ENCODE measurements at places on chromosomes 11 and 22. TPM values are rescaled to one million over a fixed set of nuclear protein-coding genes. Genes with fewer than 3 reads are reported as not detected.

DNA sequence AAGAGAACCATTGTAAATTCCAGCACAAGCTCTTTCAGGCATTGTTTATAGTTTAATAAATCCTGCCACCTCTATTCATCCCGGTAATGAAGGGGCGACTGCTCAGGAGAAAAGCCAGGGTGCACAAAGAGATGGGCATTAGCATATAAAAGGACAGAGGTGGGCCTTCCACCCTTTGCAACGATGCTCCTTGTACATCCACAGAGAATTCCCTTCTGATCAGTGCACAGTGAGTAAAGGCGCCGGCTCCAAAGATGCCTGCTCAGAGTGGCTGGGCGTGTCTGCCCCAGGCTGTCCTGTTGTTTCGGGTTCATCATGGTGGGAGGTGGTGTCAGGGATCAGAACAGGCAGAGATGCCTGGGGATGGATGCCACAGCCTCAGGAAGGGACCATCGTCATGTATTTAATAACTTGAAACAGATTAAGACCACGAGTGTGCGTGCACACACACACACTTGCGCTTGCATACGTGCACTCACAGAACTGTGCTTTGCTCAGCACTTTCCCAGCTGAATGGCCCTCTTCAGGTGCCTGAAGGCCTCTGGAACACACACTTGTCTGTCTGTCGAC lies 305.0 kb downstream of the TBC1D22A start:
- DNase-seq, result no peak

DNA sequence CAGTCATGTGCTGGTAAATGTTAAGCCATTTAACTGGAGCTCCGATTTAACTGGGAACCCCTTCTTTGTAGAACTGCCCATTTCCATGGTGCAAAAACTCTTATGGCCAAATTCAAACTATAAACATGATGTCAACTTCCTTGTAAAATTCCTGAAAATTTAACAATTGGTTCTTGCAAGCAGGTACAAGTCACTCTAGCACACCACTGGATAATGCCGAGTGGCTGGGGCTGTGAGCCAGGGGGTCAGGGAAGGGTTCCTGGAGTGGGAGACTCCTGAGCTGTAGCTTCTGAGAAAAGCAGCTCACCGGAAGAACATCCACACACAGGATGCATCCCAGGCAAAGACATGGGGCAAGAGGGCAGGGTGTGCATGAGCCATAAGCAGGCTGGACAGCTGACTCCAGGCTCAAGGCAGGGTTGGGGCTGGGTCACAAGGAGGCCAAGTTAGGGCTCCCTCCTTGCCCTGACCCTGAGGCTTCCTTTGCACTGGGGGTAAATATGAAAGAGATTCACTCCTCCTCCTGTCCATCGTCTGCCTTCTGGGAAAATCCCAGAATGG lies 18.2 kb downstream of the P2RY2 start:
- no peak for DNase-seq

- no peak for DNase-seq
Measured at GRCh38 chr11:22432291-22433093, 94.3 kb downstream of the SLC17A6 start.

DNA sequence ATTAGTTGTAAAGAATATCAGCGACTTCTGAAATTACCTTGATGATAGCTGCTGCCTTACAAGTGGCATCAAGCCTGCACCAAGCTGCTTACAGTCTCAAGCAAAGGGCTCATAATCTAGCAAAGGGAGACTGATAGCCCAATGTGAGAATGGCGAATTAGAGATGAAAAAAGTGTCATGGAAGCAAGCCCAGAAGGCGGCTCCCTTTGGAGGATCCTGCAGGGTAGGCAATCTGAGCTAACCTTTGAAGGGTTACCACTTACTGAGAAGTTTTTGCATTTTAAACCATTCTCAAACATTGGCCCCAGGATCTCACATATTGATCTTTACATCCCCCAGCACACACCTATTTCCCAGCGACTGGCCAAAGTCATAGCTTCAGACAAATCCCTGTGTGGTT lies 18.5 kb downstream of the GAB2 start:
- DNase-seq, result no peak

DNA sequence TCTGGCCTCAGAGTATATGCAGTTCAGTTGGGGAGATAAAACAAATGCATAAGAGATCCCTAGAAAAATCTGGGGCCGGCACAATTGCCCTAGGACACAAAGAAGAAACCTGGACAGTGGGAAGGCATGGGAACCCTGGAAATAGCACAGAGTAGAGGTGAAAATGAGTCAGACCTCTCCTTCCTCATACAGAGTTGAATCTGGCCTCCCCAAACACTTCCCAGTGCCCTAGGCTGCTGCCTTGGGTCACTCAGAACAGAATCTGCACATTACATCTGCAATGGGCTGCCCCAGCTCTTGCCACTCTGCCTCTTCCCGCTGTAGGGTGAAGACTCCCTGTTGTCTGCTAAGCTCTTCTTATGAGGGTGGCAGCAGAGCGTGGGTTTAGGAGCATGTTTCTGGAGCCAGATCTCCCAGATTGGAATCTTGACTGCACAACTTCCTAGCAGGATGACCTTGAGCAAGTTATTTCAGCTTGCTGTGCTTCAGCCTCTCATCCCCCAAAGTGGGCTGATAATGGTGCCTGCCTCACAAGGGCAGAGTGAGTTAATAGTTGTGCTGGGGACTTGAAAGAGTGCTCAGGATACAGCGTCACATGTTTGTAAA lies 47.1 kb upstream of the NECTIN1 start:
- DNase-seq, result no peak

GRCh38 chr11:61828629-61829407 lies 718 bp downstream of the FADS2 start:
- DNase-seq, result peak; percentile 46

DNA sequence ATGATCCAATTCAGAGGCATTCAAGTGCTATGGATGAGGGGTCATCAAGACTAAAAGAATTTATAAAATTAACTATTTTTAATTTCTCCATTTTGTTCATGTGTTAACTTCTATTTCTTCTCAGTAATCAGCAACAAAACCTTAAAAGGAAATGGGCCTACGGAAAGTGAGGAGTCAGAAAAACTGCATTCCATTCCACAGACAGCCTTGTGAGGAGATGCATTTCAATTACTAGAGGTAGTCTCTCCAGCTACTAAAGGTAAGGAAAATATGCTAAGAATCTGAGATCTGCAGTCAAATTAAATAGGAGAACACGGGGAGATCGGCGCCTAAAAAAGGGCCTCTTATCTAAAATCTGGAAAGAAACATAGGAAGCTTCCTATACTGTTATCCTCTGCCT lies 661.7 kb downstream of the DLG2 start:
- no peak for DNase-seq

DNA sequence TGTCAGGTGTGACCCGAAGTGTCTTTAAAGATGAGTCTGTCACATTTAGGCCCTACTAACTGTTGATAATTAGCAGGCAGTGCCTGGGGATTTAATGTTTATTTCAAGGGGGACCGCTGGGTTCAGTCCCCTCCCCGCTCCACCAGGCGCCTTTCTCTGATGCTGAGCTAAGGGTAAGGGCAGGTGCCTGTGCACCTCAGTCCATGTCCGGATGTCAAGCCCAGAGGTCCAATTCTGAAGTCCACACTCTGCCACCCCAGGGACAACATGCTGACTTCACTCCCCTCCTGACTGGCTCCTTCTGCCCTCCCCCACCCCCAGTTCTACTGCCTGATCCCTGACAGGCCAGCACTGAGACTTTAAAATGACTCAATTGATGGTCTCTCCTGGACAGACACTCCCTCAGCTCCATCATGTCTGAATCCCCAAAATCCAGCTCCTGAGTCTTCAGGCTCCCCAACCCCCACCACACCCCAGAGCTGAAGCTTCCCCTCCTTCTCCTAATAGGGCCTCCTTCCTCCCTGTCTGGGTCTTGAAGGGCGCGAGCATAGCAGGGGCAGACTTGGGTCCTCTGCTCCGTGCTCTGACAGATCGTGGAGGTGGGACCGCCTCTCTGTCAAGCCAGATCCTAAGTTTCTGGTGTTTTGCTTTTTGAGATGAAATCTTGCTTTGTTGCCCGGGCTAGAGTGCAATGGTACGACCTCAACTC lies 49.8 kb upstream of the ANO1 start:
- no peak for DNase-seq

DNA sequence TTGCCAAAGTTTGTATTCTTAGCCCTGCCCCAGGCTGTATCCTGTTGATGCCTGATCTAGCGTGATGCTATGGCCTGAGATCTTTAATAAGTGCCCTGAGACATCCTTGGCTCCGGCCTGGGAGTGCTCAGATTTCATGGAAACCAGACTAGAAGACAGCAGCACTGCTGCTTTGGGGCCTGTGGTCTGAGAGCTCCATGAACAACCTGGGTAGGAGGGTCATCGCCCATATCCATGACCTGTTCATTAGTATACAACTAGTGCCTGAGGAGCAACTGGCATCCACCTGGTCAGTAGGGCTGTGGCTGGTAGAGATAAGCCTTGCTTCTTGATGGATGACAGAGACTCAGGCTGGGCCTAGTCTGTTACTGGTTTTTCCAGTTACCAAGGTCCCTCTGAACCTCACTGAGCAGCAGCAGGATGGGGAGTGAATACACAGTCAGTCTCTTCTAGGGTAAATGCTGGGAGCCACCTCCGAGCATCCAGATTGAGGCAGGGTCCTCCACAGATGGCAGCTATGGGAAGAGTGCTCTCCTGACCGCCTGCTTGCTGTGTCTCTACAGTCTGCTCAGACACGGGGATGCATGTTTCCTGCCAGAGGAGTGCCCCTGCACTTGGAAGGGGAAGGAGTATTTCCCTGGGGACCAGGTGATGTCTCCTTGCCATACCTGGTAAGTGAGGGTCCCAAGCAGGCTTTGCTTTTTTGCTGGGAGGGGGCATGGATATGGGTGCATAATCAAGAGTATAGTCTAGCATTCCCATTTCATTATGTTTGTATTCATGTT lies 39.0 kb downstream of the OTOG start:
- peak; percentile 3 for DNase-seq

DNA sequence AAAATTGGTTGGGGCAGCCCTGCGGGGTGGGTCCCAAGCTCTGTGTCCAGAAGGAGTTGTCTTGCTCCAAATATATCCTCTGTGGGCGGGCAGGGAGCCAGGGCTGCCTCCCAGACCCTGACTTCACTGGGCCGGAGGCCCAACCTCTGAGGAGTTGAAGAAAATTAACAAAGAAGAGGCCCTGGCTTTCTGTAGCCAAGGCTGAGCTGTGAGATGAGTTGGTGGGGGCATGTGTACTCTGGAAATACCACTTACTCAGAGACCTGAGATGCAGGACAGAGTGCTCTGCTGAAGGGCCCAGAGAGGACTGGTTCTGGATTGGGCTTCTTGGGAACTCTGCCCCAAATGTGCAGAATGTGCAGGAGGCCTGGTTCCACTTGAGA lies 96.3 kb downstream of the SWAP70 start:
- no peak for DNase-seq

GRCh38 chr11:62024936-62025486 lies 57.6 kb upstream of the FTH1 start:
- no peak for DNase-seq

- DNase-seq, result no peak
Measured at GRCh38 chr11:95776859-95777258, 12.7 kb downstream of the FAM76B start.

- no peak for DNase-seq
Measured at GRCh38 chr11:77249427-77249826, 52.1 kb downstream of the GDPD4 start.

DNA sequence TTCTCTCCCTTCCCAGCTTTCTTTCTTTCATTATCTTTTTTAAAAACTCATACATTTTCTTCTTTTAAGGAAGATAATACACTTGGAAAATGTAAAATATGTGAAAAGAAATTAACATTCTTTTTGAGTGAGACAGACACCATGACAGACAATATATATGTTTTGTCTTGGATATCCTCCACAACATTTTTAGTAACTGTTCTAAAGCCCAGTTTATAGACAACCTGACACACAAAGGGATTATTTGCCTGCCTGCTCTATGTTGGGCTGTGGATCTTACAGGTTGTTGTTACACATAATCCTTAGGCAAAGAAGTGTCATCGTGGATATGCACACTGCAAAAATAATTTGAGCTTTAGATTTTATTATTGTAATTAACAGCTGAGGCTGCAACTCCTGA lies 301.4 kb upstream of the PDGFD start:
- no peak for DNase-seq

- DNase-seq, result no peak
Measured at GRCh38 chr11:72038491-72038890, 39.8 kb downstream of the IL18BP start.

DNA sequence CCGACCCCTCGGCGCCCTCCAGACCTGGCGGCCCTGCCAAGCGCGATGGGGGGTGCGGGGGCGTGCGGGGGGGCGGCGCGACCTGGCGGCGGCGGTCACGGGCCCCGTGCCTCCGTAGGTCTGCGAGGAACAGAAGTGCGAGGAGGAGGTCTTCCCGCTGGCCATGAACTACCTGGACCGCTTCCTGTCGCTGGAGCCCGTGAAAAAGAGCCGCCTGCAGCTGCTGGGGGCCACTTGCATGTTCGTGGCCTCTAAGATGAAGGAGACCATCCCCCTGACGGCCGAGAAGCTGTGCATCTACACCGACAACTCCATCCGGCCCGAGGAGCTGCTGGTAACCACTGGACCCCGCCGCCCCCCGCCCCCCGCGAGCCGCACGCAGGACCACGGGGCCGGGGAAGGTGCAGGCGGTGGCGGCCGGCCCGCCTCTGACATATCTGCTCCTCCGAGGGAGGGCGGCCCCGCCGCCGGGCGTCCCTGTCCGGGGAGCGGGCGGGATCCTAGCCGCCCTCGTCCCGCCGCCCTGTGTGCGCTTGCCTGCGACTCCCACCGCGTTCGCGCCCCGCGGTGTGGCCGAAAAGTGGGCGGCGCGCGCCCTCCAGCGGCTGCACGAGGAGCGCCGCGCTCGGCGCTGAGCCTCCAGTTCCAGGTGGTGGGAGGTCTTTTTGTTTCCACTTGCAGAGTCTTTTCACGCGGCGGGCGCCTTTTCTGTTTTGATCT lies 2.1 kb downstream of the CCND1 start:
- DNase-seq, result peak; percentile 86

GRCh38 chr11:110087812-110088534 lies 5.2 kb upstream of the ZC3H12C start:
- DNase-seq, result no peak

- peak; percentile 22 for DNase-seq
Measured at GRCh38 chr22:33519071-33519973, 401.0 kb downstream of the LARGE1 start.

- no peak for DNase-seq
Measured at GRCh38 chr11:15878756-15879155, 477.6 kb downstream of the SOX6 start.

- DNase-seq, result no peak
Measured at GRCh38 chr22:19325296-19325948, 33.9 kb upstream of the CLTCL1 start.

- no peak for DNase-seq
Measured at GRCh38 chr11:61131586-61131985, 29.3 kb downstream of the CD5 start.

Gene GGTLC3
- not detected for total RNA-seq

Gene VPS26B
- total RNA-seq, result 11.4 TPM

Gene MS4A3
- not detected for total RNA-seq

Gene A4GALT
- total RNA-seq, result 16.9 TPM

Gene LDHAL6A
- total RNA-seq, result not detected

Gene APOA1
- not detected for total RNA-seq

Gene OR8K5
- not detected for total RNA-seq

Gene TP53I11
- 145 TPM for total RNA-seq

Gene CADM1
- total RNA-seq, result 0.86 TPM

Gene SLCO2B1
- total RNA-seq, result 0.42 TPM
